ENCODE measurements at places on chromosomes 12 and 14.

GRCh38 chr12:120266180-120266870 lies 795 bp upstream of the PXN start:
- no peak for DNase-seq

GRCh38 chr12:3202734-3203446 lies 125.7 kb downstream of the TSPAN9 start:
- DNase-seq = no peak

DNA sequence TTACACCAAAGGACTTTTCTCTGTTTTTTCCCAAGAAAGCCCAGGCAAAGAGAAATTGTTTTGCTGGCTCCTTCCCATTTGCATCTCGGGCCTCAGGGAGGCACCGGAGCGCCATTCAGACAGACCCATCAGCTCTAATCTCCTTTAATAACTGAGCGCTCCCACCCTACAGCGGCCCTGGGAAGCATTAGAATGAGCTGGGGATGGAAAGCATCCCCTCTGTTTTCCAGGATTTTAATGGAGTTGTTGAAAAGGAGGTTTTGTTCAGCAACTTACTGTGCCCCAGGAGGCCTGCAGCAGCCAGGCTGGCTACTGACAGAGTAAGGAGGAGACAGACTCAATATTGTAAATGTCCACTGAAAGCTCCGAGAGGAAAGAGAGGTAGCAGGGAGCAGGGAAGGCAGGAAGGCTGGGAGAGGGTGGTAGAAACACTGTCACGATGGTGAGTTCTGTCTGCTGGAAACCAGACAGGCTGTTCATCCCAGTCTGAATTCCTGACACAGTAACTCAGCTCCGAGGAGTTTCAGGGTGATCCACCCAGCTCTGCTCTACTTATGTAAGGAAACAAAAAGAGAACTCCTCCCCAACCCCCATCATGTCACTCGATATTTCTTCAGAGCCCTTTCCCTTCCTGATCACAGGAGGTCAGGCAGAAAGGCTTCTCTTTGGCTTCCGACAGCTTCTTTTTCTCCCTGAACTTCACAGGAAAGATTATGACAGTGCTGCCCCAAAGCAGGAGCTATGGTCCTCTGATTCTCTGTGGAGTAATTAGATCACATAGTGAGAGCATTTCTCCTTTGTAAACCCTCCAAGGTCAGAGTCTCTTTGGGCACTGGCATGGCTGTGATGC lies 62.5 kb upstream of the TMEM132D start:
- no peak for DNase-seq

DNA sequence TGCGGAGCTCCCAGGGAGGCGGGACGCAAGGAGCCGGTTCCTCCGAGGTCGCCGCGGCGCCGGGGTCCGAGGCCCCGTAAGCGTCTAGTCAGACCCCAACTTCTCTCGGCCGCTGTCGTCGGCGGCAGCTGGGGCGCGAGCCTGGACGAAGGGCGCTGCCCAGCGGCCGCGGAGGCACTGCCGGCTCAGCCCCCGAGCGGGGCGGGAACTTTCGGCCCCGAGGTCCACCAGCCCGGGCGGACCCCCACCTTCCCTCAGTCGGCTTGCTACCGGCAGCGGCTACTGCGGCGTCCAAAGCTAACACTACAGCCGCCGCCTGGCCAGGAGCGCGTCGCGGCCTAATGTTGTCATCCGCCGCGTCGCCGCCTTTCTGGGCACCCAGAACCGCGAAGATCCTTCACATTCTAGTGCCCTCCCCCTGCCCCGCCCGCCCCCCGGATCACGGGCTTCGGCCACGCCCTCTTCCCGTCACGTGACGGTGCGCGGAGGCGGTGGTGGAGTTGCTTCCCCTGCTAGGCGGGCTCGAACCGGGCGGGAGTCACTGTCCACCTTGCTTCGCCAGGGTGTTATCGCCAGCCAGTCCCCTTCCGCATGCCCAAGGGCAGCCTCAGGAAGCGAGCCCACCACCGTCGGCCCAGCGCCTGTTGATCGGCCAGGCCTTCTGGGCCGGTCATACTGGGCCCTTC lies at the start of gene OSBPL8:
TSS of gene OSBPL8 (minus strand) at position 372 of the 686 bp plus-strand sequence. CDS start 72,220 bp downstream, outside the sequence.
- DNase-seq = peak; percentile 93

DNA sequence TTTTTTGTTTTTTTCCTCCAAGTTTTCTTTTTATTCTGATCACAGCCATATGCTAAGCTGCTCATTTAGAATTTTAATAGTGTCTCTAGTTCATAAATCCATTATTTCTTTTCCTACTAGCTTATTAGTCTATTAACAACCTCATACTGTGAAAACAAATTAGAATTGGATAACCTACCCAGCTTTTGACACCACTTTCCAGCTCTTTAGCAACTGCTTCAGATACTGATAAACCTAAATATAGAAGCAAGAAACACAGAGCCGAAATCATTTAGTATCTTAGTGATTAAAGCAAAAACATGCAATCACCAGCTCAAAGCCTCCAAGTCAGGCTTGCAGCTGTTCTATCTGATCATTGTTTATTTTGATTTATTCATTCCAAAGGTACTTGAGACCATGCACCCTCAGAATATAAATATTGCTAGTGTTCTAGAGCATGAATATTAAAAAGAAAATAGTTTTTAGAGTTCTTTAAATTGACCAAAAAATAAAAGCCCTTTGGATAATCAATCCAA lies 121.5 kb downstream of the STXBP6 start:
- DNase-seq = no peak

- peak; percentile 49 for DNase-seq
These were observed at the start of gene PTPN21 for GRCh38 chr14:88554457-88555286. TSS of gene PTPN21 (minus strand) at chr14:88555007. CDS start at chr14:88550417, 4,590 bp downstream.

GRCh38 chr12:107510211-107510610 lies 175.4 kb upstream of the PWP1 start:
- no peak for DNase-seq

DNA sequence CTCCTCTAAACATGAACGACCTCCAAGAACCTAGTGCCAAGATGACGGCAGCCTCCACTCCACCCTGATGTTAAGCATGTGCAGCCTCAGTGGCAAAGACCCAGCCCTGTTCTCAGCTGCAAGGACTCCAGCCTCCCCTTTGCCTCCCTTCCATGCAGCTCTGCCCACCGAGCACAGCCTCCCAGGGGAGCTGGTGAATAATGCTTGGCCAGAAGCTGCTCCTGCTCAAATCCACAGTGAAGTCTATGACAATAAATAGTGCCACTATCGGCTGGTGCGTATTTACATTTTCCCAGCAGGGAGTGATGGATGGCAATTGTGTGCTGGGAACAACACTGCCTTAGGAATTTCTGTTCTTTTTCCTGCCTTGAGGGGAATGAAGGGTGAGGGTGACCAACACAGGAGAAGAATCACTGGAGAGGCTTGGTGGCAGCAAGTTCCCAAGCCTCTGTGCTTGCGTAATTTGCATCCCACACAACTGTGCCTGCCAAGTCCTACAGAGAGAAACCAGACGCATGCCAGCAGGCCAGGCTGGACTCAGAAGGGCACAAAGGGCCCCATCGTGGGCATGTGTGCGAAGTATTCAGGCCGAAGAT lies 29.9 kb upstream of the TC2N start:
- DNase-seq = no peak

DNA sequence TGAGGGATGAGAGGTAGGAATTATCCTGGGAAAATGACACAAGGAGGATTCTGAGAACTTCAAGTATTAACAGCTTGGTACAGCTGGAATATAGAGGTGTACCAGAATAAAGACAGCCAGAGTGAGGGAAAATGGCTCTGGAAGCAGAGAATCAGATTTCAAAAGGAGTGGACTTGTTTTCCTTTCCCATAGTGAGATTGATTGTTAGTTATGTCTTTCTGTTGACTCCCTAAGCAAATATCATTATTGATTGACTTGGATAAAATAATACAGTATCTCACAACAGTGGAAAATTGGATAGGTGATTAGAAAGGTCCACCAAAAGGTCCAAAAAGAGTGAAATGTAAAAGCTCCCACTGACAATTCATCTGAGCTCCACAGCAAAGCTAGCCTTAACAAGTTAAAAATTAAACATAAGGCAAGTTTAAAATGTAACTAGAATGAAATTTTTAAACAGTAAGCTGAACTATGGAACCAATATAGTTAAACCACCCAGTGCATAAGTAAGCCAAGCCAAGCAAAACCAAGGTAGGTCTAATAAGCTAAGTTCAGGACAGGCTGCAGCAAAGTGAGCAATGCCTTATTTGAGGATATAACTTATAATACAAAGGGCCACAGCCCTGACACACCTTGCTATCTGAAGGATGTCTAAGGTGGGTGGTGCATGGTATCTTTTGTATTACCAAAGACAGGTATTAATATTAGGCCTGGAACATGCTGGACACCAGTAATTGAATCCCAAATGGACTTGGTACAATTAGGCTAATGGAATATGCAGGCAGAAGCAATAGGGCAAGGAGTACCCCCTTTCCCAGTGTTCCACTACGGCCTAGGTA lies 21.8 kb downstream of the ENTPD5 start:
- DNase-seq = no peak

DNA sequence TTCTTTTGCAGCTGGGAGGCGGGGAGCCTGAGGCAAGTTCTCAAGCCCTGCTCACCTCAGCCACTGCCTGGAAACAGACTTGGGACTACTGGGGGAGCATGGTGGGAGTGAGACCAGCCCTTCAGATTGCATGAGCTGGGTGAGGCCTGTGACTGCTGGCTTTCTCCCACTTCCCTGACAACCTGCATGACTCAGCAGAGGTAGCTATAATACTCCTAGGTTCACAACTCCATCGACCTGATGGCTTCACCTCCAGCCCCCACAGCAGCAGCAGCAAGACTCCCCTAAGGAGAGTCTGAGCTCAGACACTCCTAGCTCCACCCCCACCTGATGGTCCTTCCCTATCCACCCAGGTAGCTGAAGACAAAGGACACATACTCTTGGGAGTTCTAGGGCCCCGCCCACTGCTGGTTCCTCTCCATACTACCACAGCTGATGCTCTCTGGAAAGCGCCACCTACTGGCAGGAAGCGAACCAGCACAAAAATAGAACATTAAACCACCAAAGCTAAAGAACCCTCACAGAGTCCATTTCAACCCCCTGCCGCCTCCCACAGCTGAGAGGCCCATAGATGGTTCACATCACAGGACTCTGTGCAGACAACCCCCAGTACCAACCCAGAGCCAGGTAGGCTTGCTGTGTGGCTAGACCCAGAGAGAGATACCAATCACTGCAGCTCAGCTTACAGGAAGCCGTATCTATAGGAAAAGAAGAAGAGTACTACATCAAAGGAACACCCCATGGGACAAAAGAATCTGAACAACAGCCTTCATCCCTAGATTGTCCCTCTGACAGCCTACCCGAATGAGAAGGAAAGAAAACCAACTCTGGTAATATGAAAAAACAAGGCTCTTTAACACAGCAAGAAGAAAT lies 68.7 kb downstream of the RPAP3 start:
- DNase-seq = peak; percentile 62

GRCh38 chr14:100407376-100408102 lies 84.4 kb downstream of the SLC25A47 start:
- peak; percentile 23 for DNase-seq

GRCh38 chr12:84480803-84481202 lies 431.8 kb downstream of the SLC6A15 start:
- no peak for DNase-seq

DNA sequence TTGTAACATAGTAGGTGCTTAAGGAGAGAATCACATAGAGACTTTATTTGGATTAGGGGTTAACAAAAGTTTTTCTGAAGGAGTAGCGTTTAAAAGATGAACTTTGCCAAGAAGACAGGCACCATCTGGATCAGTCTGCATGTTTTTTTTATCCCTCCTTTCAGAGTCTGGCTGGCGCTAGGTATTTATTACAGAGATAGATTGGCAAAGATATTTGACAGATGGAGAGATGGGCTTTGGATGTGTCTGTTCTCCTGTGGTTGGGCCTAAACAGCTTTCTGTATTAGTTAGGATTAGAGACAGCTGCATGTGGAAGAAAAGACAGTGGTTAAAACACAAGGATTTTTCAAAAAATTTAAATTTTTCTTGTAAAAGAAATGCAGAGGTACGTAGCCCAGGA lies 133.9 kb downstream of the C12orf75 start:
- DNase-seq = no peak

DNA sequence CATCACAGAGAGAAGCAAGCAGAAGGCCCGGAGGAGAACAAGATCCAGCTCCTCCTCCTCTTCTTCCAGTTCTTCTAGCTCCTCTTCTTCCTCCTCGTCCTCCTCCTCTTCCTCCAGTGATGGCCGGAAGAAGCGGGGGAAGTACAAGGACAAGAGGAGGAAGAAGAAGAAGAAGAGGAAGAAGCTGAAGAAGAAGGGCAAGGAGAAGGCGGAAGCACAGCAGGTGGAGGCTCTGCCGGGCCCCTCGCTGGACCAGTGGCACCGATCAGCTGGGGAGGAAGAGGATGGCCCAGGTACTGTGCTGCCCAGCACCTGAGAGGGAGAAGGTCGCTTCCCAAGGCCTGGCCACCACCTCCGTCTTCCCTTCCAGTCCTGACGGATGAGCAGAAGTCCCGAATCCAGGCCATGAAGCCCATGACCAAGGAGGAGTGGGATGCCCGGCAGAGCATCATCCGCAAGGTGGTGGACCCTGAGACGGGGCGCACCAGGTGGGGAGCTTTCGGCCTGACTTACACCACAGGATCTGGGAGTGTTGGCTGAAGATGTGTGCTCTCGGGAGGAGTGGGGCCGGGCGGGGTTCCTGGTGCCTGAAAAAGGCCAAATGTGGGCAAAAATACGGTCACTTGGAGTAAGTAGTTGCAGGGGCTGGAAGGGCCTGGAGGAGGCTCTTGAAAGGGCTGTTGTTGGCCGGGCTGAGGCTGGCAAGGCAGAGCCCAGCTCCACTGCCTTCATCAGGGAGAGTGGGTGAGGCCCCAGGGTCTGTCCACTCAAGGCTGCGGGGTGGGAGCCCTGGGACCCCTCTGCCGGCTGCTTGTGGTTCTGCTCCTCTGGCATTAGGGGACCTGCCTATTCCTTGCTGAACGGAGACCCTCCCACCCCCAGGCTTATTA lies 1.4 kb downstream of the ARL6IP4 start:
- DNase-seq = no peak

DNA sequence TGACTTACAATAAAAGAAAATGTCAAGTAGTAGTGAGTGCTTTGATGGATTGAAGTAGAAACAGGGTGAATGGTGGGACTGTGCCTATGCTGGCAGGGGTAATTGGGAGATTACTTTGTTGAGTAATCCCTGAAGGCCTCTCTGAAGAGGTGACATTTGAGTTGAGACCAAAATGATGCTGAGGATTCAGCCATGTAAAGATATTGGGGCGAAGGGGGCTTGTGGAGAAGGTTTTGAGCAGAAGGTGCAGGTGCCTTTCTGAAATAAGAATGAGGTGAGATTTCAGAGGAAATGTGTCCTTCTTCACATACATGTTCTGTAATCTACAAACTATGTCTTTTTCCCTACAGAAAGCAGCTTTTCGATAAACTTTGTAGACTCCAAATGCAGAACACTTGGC lies 8.0 kb downstream of the GNG2 start:
- DNase-seq = no peak

GRCh38 chr12:1793426-1794210 lies 26.7 kb upstream of the LRTM2 start:
- no peak for DNase-seq

DNA sequence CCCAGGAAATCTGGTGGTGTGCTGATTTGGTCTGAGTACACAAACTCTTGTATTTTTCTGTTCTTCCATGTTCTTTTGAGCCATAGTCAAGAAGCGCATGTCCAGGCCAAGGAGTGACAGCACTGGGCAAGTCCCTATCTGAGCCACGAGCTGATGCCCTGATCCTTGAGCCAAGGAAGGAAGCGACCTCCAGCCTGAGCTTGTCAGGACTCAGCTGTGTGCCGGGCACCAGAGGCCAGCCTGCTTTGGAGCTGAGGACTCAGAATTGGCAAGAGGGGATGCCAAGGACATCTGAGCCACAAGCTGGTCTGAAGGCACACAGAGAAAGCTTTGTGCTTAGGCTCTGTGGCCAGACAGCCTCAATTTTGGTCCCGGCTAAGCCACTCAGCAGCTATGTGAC lies 52.6 kb downstream of the GALNT16 start:
- DNase-seq = no peak
